T-helper 17 cell (primary cell): ENCODE measurements at places on chromosomes 6 and 20. TPM values are rescaled to one million over a fixed set of nuclear protein-coding genes. Genes with fewer than 3 reads are reported as not detected.
A peak's percentile ranks its signal among the peaks of the same experiment; 100 is the strongest.

DNA sequence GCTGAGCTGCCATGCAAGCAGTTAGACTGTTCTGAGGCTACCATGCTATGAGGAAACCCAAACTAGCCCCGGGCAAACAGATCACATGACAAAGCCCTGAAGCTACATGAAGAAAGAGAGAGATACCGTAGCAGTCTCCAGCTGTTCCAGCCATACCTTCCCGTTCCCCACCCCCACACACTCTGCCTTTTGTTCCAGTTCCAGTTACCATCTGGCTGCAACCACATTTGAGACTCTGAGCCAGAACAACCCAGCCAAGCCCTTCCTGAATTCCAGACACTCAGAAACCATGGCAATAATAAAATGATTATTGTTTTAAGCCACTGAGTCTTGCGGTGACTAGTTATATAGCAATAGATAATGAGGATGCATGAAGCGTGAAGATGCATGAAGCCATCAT is 28.3 kb downstream of the RIN2 start:
- H3K27me3 ChIP-seq = peaks cover 39% of the 10 kb centered on the region
- no peaks in the 10 kb centered on the region for H3K36me3 ChIP-seq
- no peak overlapping the region for H3K27ac ChIP-seq
- no peak overlapping the region for H3K4me3 ChIP-seq

DNA sequence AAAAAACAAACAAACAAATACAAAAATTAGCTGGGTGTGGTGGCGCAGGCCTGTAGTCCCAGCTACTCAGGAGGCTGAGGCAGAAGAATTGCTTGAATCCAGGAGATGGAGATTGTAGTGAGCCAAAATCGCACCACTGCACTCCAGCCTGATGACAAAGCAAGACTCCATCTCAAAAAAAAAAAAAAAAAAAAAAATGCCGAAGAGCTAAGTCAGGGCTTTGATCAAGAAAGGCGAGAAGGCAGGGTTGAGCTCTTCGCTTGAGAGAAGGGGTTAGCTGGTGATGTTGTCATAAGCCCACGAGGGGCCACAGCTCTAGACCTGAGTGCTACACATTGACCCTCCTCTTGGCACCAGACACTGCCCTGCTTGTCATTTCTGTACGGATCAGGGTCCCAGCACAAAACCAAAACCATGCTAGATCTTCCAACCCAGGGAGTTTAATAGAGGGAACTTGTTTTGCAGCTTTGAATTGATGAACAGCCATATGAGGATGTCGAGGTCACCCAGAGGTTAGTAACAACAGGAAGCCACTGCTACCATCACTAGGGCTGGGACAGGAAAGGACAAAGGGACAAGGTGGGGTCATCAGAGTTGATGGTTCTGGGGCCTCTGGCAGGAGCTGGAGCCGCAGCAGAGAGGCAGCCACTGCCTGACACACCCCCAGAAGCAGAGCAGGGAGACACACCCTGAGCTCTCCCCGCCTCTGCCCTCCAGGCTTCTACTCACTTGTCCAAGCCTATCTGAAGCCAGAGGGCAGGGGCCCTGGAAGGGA is 122.7 kb downstream of the SNX5 start:
- no peaks in the 10 kb centered on the region for H3K36me3 ChIP-seq
- peak overlapping the region; percentile 62 for H3K4me3 ChIP-seq
- peaks cover 4% of the 10 kb centered on the region for H3K27me3 ChIP-seq
- H3K4me1 ChIP-seq = peaks cover 50% of the 10 kb centered on the region
- no peak for DNase-seq
- H3K27ac ChIP-seq = peak overlapping the region; percentile 3

DNA sequence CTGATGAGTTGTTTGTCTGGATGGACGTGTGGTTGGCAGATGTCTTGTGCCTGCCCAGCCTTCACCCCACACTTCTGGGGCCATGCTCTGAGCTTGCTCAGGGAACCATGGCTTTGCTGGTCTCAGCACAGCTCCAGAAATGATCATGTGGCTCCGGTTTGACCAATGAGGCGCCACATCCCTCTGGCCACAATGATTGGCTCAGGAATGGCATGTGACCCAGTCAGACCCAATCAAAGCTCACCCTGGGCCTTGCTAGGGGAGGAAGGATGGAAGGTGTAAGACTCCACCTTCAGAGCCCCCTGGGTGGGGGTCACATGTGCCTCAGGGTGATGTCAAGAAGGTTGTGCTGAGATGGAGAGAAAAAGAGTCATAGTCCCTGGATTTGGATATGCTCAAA is 281.6 kb upstream of the SULF2 start:
- DNase-seq = no peak
- H3K27ac ChIP-seq = no peak overlapping the region
- H3K36me3 ChIP-seq = no peaks in the 10 kb centered on the region
- peaks cover 59% of the 10 kb centered on the region for H3K27me3 ChIP-seq
- no peaks in the 10 kb centered on the region for H3K4me1 ChIP-seq
- no peak overlapping the region for H3K4me3 ChIP-seq

DNA sequence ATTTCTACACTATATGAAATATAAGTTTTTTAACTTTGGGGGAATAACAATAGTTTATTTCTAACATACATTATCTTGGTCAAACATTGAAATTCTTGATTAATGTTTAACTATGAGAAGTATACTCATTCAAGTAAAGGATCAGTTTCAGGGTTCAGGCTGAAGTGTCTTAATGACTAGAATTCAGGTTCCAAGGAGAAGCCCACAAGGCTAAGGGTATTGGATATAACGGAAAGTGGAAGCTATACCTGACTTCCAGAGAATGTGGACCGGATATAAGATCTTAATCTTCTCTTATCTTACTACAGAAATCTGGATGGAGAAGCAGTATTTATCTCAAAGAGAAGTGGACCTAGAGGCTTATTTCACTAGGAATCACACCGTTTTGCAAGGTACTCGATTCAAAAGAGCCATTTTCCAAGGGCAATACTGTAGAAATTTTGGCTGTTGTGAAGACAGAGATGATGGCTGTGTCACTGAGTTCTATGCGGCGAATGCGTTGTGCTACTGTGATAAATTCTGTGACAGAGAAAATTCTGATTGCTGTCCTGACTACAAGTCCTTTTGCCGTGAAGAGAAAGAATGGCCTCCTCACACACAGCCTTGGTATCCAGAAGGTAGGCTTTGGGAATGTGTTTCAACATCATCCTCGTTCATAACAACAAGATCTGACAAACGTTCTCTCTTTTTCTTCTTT is at the start of gene TINAG:
Gene TINAG (plus strand): TSS at position 153 of the 697 bp plus-strand sequence. CDS start 110 bp downstream, at position 263.
- DNase-seq = no peak
- H3K4me1 ChIP-seq = no peaks in the 10 kb centered on the region
- H3K27me3 ChIP-seq = no peaks in the 10 kb centered on the region
- no peak within 1 kb of the TSS for H3K4me3 ChIP-seq
- H3K36me3 ChIP-seq = no peaks in the 10 kb centered on the region

GRCh38 chr20:14853079-14853478 is 515.7 kb upstream of the FLRT3 start:
- H3K36me3 ChIP-seq = no peaks in the 10 kb centered on the region
- H3K27me3 ChIP-seq = no peaks in the 10 kb centered on the region
- no peaks in the 10 kb centered on the region for H3K4me1 ChIP-seq
- no peak overlapping the region for H3K4me3 ChIP-seq

DNA sequence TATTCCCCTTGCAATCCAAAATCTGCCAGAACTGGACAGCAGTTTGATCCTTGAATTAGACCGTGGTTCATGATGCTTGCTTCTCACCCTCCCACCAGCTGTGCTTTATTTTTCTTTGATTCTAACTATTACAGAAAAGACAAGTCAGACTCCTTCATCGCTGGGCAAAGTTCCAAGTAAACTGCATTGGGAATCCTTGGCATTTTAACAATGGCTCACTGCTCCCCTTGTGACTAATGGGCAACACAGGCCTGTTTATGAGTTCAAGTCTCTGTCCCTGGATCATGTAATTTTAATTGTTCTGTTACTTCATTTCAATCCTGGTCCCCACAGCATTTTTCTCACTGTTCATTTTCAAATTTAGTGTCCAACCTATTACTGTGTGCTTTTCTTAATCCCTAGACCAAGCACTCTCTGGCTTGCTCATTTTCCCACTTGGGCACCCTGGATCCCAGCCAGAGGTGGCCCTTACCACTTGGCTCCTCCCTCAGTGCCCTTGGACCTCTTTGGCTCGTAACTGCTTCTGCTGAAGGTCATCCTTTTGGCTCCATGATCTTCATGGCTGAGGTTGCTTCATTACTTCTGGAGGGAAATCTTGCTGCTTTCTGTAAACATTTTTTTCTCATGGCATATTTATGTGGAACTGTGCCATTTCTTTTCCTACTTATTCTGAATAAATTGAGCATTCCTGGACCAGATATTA is 32.8 kb downstream of the PSMB9 start:
- no peak for DNase-seq
- H3K27me3 ChIP-seq = no peaks in the 10 kb centered on the region
- no peak overlapping the region for H3K4me3 ChIP-seq
- no peaks in the 10 kb centered on the region for H3K4me1 ChIP-seq
- H3K36me3 ChIP-seq = no peaks in the 10 kb centered on the region

DNA sequence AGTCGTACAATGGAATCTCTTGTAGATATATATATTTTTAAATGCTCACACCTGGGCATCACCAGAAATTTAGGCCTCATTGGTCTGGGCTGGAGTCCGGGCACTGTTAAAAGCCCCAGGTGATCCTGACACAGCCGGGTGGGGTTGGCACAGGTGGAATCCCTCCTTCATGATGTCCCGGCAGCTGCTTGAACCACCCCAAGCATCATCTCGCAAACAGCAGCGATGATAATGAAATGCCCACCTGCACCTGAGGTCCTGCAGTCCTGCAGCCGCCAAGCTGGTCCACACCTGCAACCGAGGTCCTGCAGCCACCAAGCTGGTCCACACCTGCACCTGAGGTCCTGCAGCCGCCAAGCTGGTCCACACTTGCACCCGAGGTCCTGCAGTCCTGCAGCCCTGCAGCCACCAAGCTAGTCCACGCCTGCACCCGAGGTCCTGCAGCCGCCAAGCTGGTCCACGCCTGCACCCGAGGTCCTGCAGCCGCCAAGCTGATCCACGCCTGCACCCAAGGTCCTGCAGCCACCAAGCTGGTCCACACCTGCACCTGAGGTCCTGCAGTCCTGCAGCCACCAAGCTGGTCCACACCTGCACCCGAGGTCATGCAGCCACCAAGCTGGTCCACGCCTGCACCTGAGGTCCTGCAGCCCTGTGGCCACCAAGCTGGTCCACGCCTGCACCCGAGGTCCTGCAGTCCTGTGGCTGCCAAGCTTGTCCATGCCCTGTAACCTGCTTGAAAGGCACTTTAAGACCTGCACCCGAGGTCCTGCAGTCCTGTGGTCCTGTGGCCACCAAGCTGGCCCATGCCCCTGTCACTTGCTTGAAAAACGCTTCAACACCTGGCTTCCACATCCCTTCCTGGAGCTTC is 261.2 kb downstream of the DLL1 start:
- H3K4me1 ChIP-seq = no peaks in the 10 kb centered on the region
- DNase-seq = no peak
- H3K27ac ChIP-seq = no peak overlapping the region
- H3K36me3 ChIP-seq = no peaks in the 10 kb centered on the region
- H3K4me3 ChIP-seq = no peak overlapping the region

GRCh38 chr20:50129662-50130355 is 16.9 kb upstream of the UBE2V1 start:
- H3K4me1 ChIP-seq = peaks cover 12% of the 10 kb centered on the region
- DNase-seq = no peak
- no peaks in the 10 kb centered on the region for H3K27me3 ChIP-seq
- no peak overlapping the region for H3K27ac ChIP-seq
- H3K4me3 ChIP-seq = no peak overlapping the region
- peaks cover 8% of the 10 kb centered on the region for H3K36me3 ChIP-seq

DNA sequence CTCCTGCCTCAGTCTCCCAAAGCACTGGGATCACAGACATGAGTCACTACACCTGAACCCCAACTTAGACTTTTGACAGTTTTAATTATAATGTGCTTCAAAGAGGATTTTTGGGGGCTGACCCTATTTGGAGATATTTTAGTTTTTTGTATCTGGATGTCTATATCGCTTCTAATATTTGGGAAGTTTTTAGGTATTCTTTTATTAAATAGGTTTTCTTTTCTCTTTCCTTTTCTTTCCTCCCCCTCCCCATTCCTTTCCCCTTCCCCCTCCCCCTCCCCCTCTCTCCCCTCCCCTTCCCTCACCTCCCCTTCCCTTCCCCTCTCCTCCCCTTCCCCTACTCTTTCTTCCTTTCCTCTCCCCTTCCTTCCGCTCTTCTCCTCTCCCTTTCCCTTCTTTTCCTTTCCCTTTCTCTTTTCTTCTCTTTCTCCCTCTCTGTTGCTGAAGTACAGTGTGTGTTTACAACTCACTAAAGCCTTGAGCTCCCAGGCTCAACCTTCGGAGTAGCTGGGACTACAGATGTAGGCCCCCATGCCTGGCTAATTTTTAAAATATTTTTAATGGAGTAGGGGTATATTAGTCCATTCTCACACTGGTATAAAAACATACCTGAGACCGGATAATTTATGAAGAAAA is 24.4 kb upstream of the NKX2-4 start:
- H3K27ac ChIP-seq = no peak overlapping the region
- H3K4me3 ChIP-seq = no peak overlapping the region

DNA sequence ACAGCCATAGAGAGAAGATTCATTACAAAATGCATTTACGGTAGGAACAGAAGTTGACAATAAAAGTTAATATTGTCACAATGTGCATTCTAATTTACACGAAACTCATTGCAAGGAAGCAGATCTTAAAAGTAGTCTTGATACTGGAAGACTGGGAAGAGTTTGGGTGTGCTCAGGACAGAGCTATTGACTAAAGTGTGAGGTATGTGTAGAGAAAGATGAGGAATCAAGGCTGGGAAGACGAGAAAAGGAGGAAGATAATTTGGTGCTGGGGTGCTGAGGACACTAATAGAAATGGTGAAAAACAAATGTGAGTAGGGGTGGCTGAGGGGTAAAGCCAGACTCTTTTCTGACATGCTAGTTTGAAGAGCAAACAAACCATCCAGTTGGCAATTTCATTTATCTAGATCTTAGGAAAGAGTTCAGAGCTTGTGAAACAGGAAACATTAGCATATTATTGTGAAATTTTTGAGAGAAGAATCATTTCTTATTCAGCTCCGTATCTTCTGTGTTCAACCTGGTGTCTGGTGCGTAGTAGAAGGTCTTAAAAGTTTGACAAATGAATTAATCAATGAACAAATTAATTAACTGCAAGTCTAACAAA is 72.7 kb downstream of the ELOVL4 start:
- H3K27me3 ChIP-seq = peaks cover 31% of the 10 kb centered on the region
- H3K36me3 ChIP-seq = peaks cover 2% of the 10 kb centered on the region
- peaks cover 5% of the 10 kb centered on the region for H3K4me1 ChIP-seq
- DNase-seq = no peak
- H3K27ac ChIP-seq = no peak overlapping the region
- H3K4me3 ChIP-seq = no peak overlapping the region

GRCh38 chr20:46715292-46715756 is 5.9 kb downstream of the SLC2A10 start:
- H3K4me3 ChIP-seq = no peak overlapping the region
- H3K27ac ChIP-seq = no peak overlapping the region
- H3K27me3 ChIP-seq = peaks cover 43% of the 10 kb centered on the region
- DNase-seq = no peak
- peaks cover 3% of the 10 kb centered on the region for H3K4me1 ChIP-seq
- H3K36me3 ChIP-seq = peaks cover 4% of the 10 kb centered on the region

Gene ID4
- total RNA-seq = not detected

Gene KCNK16
- total RNA-seq = not detected

Gene SLC52A3
- not detected for total RNA-seq

Gene ALDH5A1
- 4.7 TPM for total RNA-seq

Gene ATF6B
- total RNA-seq = 107 TPM

Gene MLN
- not detected for total RNA-seq

Gene PCMTD2
- 71.5 TPM for total RNA-seq

Gene HLA-DQB1
- 16.2 TPM for total RNA-seq

Gene TAAR1
- not detected for total RNA-seq
